ENCODE measurements at places on chromosomes 3 and 15. TPM values are rescaled to one million over a fixed set of nuclear protein-coding genes. Genes with fewer than 3 reads are reported as not detected.

The CPN2 gene
- 0.37 TPM for total RNA-seq

The DAZL gene
- not detected for total RNA-seq

The CTXN2 gene
- total RNA-seq: not detected

The PRR23C gene
- total RNA-seq: not detected

The IGSF11 gene
- not detected for total RNA-seq

The FEZF2 gene
- not detected for total RNA-seq

GRCh38 chr15:75425966-75426500 is 25.5 kb downstream of the SIN3A start:
- DNase-seq: no peak
- peaks cover 1% of the 10 kb centered on the region for H3K4me1 ChIP-seq
- peaks cover 8% of the 10 kb centered on the region for H3K36me3 ChIP-seq
- peaks cover 2% of the 10 kb centered on the region for H3K27me3 ChIP-seq

DNA sequence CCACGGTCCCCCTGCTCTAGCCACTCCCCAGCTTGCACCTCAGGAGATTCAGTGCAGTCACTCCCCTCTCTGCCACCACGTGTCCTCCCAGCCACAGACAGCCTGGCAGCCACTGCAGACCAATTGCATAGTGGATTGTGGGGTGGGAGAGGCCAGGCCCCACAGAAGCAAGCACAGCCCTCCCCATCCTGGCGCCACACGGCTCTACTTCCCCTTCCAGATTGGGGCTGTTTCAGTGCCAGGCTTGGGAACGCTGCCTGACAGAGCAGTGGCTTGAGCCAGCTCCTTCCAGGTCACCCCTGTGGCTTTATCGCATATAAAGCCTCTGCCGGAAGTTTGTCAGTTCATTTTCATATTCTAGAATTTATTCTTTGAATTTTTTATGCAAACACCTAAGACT is 90.7 kb downstream of the TMEM266 start:
- H3K27ac ChIP-seq: no peak overlapping the region
- H3K4me3 ChIP-seq: no peak overlapping the region
- no peak for DNase-seq
- H3K27me3 ChIP-seq: peaks cover 21% of the 10 kb centered on the region
- H3K4me1 ChIP-seq: peaks cover 34% of the 10 kb centered on the region
- H3K36me3 ChIP-seq: no peaks in the 10 kb centered on the region

GRCh38 chr15:76169018-76169417 is 109.2 kb downstream of the TMEM266 start:
- DNase-seq: peak; percentile 40
- peaks cover 2% of the 10 kb centered on the region for H3K27me3 ChIP-seq
- no peak overlapping the region for H3K4me3 ChIP-seq
- peaks cover 23% of the 10 kb centered on the region for H3K4me1 ChIP-seq

GRCh38 chr3:193418576-193419373 is 40.2 kb upstream of the ATP13A5 start:
- H3K27me3 ChIP-seq: no peaks in the 10 kb centered on the region
- no peaks in the 10 kb centered on the region for H3K4me1 ChIP-seq
- peaks cover 5% of the 10 kb centered on the region for H3K36me3 ChIP-seq
- no peak for DNase-seq
- no peak overlapping the region for H3K27ac ChIP-seq
- no peak overlapping the region for H3K4me3 ChIP-seq

DNA sequence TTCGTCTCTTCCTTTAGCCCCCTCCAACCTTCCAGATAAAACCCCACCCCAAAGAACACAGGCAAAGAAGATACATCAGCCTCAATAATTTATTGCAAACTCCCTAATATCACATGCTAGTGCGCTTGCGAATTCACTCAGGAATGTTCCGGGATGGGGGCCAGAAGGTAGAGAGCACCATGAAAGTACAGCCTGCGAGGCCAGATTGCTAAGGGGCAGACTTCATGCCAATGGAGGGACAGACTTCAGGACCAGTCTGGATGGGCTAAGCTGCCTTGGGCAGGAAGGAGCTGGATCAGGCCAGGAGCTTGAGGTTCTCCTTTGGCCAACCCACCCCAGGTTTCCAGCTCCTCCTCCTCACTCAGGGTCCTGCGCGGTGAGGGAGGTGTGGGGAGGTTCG is 13.4 kb downstream of the CIDEC start:
- H3K36me3 ChIP-seq: no peaks in the 10 kb centered on the region
- H3K4me1 ChIP-seq: peaks cover 17% of the 10 kb centered on the region
- H3K27ac ChIP-seq: no peak overlapping the region
- DNase-seq: no peak

- H3K36me3 ChIP-seq: peaks cover 4% of the 10 kb centered on the region
- peak; percentile 61 for DNase-seq
- H3K4me3 ChIP-seq: no peak overlapping the region
- H3K4me1 ChIP-seq: peaks cover 34% of the 10 kb centered on the region
- H3K27me3 ChIP-seq: no peaks in the 10 kb centered on the region
- peak overlapping the region; percentile 24 for H3K27ac ChIP-seq
These were observed 22.1 kb downstream of the CLEC3B start for GRCh38 chr3:45048244-45048643.

DNA sequence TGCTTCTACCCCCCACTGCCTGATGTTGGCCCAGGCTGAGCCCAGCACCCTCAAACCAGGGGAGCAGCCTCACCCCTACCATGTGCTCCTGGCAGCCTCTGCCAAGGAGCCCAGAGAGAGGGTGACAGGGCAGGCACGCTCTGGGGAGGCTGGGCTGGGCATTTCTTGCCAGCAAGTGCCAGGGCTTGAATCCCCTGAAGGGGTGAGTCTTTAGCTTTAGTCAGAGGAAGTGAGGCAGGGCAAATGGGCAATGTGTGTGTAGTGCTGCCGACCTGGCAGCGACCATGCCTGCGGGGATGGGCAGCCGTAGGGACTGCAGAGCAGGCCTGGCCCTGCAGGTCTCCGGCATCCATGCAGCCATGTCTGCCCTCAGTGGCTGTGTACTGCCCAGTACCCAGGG is 18.1 kb downstream of the DUSP7 start:
- DNase-seq: no peak
- H3K27me3 ChIP-seq: no peaks in the 10 kb centered on the region
- no peaks in the 10 kb centered on the region for H3K36me3 ChIP-seq
- no peak overlapping the region for H3K27ac ChIP-seq

DNA sequence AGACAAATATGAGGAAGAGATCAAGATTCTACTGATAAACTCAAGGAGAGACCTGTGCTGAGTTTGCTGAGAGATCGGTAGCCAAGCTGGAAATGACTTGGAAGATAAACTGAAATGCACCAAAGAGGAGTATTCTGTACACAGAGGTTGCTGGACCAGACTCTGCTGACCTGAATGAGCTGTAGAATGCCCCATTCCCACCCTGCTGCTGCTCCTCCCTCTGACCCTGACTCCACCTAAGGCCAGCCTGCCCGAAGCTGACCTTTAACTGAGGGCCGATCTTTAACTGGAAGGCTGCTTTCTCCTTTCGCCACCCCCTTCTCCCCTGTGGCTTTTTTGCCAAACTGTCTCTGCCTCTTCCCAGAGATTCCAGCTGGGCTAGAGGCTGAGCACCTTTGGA is 34.6 kb downstream of the CDIN1 start:
- H3K27ac ChIP-seq: no peak overlapping the region
- no peak overlapping the region for H3K4me3 ChIP-seq
- H3K4me1 ChIP-seq: no peaks in the 10 kb centered on the region
- peaks cover 20% of the 10 kb centered on the region for H3K36me3 ChIP-seq
- DNase-seq: no peak
- no peaks in the 10 kb centered on the region for H3K27me3 ChIP-seq

- DNase-seq: no peak
- no peaks in the 10 kb centered on the region for H3K27me3 ChIP-seq
- no peak overlapping the region for H3K27ac ChIP-seq
- no peaks in the 10 kb centered on the region for H3K4me1 ChIP-seq
- no peak overlapping the region for H3K4me3 ChIP-seq
These were observed 288.6 kb upstream of the CBLB start for GRCh38 chr3:106157411-106157810.

DNA sequence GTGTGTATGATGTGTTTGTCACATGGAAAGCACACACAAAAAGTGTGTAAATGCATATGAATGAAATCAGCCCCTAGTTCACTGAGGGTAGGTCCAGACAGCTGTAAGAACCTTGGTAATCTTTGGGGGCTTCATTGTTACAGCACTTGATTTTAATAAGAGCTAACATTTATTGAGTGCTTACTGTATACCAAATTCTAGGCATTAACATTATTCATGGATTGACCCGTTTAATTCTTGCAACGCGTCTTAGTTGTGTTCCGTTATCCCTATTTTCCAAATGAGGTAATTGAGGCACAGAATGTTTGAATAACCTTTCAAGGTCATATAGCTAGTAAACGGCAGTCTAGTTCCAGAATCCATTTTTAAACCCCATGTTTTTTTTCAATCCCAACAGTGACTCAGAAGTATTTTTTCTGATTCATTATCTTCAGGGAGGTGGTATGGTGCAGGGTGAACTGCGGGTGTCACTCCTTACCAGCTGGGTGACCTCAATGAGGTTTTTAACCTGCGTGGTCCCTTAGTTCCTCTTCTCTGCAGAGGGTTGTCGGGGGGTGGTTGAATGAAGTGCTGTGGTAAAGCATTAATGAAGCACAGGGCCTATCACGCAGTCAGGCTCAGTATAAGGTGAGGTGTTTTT is 14.2 kb downstream of the RAB8B start:
- H3K4me1 ChIP-seq: peaks cover 44% of the 10 kb centered on the region
- H3K27ac ChIP-seq: no peak overlapping the region
- H3K27me3 ChIP-seq: peaks cover 5% of the 10 kb centered on the region
- DNase-seq: peak; percentile 37
- peaks cover 17% of the 10 kb centered on the region for H3K36me3 ChIP-seq
- 0 out of 2 replicates have a peak overlapping the region, but pooled peaks have one; percentile 10 for H3K4me3 ChIP-seq

GRCh38 chr15:80194914-80195313 is 42.1 kb downstream of the FAH start:
- no peaks in the 10 kb centered on the region for H3K36me3 ChIP-seq
- no peak overlapping the region for H3K27ac ChIP-seq
- H3K4me1 ChIP-seq: no peaks in the 10 kb centered on the region

DNA sequence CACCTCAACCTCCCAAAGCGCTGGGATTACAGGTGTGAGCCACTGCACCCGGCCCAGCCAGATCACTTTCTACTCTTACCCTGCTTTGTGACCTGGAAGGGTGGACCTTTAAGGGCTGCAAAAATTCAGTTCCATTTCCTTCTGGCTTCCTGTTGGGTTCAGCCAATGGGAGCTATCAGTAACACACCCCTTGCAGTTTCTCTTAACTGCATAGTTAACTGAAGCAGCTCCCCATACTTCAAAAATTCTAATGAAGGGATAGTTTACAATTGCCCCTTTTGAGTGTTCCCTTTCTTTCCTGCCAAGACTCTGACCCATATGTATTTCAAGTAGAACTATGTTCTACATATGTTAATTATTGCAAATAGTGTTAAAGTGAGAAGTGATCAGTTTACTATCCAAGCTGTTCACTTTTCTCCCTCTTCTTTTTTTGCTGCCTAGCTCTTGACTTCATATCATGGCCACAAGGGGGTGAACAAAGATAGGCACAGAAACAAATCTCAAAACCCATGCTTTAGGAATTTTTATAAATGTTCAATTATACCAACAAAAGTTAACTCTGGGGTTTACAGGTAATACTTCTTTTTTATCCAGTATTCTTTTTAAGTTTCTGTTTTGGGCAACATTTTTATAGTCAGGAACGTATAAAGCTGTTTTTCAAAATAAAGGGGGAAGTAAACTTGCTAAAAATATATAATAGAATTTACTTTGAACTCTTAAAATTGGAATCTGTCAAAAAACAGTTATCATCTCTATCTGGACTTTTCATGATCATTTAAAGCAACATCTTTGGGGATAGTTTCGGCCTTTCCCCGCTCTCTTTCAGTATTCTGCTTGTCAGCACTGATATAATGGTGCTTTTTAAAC is 8.1 kb downstream of the PGBD4 start:
- peak; percentile 43 for DNase-seq
- peaks cover 2% of the 10 kb centered on the region for H3K36me3 ChIP-seq
- H3K4me3 ChIP-seq: no peak overlapping the region
- no peaks in the 10 kb centered on the region for H3K27me3 ChIP-seq

DNA sequence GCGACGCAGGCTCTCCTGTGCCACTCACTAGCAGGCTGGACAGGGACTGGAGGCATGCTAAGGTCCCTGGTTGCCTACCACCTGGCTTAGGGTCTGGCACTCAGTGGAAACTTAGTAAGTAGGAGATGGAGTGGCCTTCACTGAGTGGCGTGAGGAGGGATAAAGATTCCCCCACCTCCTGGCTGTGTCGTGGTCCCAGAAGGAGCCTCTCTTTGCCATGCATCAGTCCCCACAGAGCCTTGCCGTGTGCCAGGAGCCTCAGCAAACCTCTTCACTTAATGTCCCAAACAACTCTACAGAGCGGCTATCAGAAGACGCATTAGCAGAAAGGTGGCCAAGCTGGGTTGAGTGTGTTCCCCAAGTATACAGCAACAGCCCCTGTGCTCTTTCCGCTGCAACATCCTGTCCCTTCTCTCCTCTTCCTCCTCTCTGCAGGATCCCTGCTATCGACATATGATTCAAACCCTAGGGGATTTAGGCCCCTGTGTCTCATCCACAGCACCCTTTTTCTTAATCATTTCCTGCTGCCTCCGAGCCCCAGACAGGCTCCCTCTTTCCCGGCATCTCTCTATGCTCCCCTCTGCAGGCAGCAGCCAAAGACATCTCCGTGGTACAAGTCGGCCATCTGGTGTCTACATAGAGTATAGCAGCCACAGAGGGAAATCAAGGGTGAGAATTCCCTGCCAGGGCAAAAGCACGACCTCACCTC is 66.7 kb downstream of the SLC6A1 start:
- DNase-seq: peak; percentile 73
- peaks cover 9% of the 10 kb centered on the region for H3K27me3 ChIP-seq
- no peak overlapping the region for H3K27ac ChIP-seq

- DNase-seq: peak; percentile 89
- H3K4me3 ChIP-seq: no peak overlapping the region
- peaks cover 3% of the 10 kb centered on the region for H3K36me3 ChIP-seq
These were observed 11.7 kb downstream of the BCL2L10 start for GRCh38 chr15:52100807-52101442.

DNA sequence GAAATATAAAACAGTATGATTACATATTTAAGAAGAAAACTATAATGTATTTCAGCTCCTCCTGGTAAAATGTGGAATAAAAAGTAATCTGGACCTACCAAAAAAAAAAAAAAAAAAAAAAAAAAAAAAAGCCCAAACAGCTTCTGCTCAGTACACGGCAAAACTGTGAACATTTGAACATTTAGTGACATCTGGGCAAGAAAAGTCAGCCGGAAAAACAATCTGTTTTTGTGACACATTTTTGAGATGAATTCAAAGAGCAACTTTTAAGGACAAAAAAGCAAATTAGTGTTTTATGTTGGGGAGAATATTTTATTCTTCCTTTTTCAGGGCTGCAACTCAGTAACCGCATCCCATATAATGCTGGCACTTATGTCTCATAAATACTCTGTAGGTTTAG is 649.7 kb upstream of the KCNMB2 start:
- H3K4me3 ChIP-seq: no peak overlapping the region
- no peaks in the 10 kb centered on the region for H3K36me3 ChIP-seq
- DNase-seq: no peak
- no peaks in the 10 kb centered on the region for H3K4me1 ChIP-seq
- no peak overlapping the region for H3K27ac ChIP-seq

DNA sequence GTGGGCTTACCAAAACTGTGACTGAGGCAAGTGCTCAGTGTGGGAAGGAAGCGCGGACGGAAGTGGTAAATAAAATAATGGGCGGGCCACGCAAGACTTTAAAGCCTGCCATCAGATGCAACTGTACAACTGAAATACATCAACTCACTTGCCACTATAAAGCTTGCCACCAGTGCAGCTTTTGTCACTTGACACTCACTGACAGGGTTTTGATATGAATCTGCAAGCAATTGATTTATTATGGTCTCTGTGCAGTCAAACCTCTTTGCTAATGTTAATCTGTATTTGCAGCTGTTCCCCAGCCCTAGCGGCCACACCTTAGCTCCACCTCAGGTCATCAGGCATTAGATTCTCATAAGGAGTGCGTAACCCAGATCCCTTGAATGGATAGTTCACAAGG is 2.3 kb upstream of the GFM1 start:
- DNase-seq: no peak
- H3K4me1 ChIP-seq: peaks cover 24% of the 10 kb centered on the region
- H3K4me3 ChIP-seq: no peak overlapping the region
- peaks cover 2% of the 10 kb centered on the region for H3K27me3 ChIP-seq
- no peak overlapping the region for H3K27ac ChIP-seq
